ENCODE measurements at places on chromosomes 7 and 10. TPM values are rescaled to one million over a fixed set of nuclear protein-coding genes. Genes with fewer than 3 reads are reported as not detected.

GPR158 gene
- polyA plus RNA-seq = 1.9 TPM

ADCYAP1R1 gene
- polyA plus RNA-seq = 3.2 TPM

BCL7B gene
- polyA plus RNA-seq = 88.9 TPM

SCART1 gene
- polyA plus RNA-seq = 1.6 TPM

PHKG1 gene
- 2.1 TPM for polyA plus RNA-seq

PRKG1 gene
- 6.3 TPM for polyA plus RNA-seq

ZNF467 gene
- polyA plus RNA-seq = 2.9 TPM

PALD1 gene
- 6.3 TPM for polyA plus RNA-seq

RNF148 gene
- 37.6 TPM for polyA plus RNA-seq

EBLN1 gene
- polyA plus RNA-seq = 3.5 TPM

YWHAG gene
- polyA plus RNA-seq = 67.4 TPM

DOCK4 gene
- polyA plus RNA-seq = 5.4 TPM

PRKAR2B gene
- 51.7 TPM for polyA plus RNA-seq

NME8 gene
- 25.3 TPM for polyA plus RNA-seq

PRKAG2 gene
- 28.6 TPM for polyA plus RNA-seq

EFCAB10 gene
- 50.9 TPM for polyA plus RNA-seq

CNNM1 gene
- 29.0 TPM for polyA plus RNA-seq

LLCFC1 gene
- 73.2 TPM for polyA plus RNA-seq

ENKUR gene
- polyA plus RNA-seq = 6.2 TPM

PLXNA4 gene
- 3.4 TPM for polyA plus RNA-seq

AKR1B15 gene
- 0.80 TPM for polyA plus RNA-seq

CTNNA3 gene
- 17.8 TPM for polyA plus RNA-seq

CCDC7 gene
- 74.0 TPM for polyA plus RNA-seq

CLDN4 gene
- polyA plus RNA-seq = 4.3 TPM

METTL27 gene
- polyA plus RNA-seq = 5.6 TPM

GCK gene
- 0.90 TPM for polyA plus RNA-seq

SLC18A3 gene
- not detected for polyA plus RNA-seq

HOGA1 gene
- polyA plus RNA-seq = 1.5 TPM

PRSS2 gene
- not detected for polyA plus RNA-seq

FANK1 gene
- 143 TPM for polyA plus RNA-seq

STK32C gene
- 49.0 TPM for polyA plus RNA-seq

PKD2L1 gene
- 4.7 TPM for polyA plus RNA-seq

ANKRD30A gene
- polyA plus RNA-seq = 1.2 TPM

NPSR1 gene
- polyA plus RNA-seq = 0.54 TPM

CDH23 gene
- 29.8 TPM for polyA plus RNA-seq

TDRD1 gene
- polyA plus RNA-seq = 32.7 TPM

ACTR3C gene
- 12.2 TPM for polyA plus RNA-seq

MXI1 gene
- 42.1 TPM for polyA plus RNA-seq

CAMK1D gene
- 14.0 TPM for polyA plus RNA-seq

HOXA6 gene
- polyA plus RNA-seq = 0.37 TPM

TMEM120A gene
- polyA plus RNA-seq = 270 TPM

CALY gene
- 4.9 TPM for polyA plus RNA-seq
